ENCODE measurements at places on chromosomes 12 and 14.

DNA sequence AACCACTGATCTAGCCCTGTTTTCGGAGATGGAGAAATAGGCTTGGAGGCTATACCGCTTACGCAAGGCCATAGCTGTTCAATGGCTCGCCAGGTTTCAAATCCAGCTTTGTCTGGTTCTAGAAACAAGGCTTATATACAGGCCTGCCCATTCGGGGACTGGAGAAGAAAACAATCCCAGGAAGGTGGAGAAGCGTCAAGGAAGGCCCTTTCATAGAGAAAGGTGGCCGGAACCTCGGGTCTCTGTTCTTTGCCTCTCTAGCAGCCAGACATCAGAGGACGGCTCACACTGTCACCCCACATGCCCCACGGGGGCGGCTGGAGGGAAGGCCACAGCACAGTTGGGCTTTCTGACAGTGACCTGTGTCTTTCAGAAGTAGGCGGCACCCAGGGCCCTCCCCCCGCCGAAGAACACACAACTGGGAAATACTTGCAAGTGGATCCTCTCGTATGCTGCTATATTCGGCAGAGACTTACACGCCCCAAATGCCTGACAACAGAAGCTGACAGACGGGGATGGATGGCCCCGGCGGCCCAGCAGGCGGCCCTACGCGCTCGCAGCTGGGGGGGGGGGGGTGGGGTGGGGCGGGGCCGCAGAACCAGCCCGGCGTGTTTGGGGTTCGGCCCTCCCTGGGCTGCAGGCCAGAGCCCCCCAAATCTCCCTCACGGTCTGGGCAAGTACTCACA is 4.5 kb upstream of the SETD1B start:
- DNase-seq: no peak

DNA sequence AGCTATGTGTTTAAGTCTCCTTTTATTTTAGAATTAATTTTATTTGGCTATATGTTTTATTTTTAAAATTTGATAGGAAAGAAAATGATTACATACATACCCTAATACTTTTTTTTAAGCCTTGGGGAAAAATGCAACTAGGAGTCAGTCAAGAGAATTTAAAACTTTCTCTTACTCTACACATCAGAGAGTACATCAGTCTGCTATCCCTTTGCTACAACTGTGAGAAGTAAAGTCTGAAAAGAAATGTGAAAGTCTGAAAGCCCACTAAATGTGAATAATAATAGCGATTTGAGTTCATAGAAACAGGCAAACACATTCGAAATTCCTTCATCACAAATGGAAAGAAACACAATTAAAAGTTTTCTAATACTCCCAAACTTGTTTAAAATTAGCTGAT is 95.0 kb downstream of the PTPRQ start:
- no peak for DNase-seq

DNA sequence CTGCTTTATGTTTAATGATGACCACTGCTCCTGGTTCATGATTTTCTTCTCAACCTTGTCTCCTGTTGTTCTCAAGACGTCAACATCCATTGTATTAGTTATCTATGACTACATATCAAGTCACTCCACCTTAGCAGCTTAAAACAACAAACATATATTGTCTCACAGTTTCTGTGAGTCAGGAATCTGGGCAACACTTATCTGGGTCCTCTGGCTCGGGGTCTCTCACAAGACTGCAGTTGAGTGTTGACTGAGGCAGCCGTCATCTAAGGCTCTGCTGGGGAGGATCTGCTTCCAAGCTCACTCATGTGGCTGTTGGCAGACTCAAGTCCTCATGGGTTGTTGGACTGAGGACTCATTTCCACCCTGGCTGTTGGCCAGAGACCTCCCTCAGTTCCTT is 27.3 kb upstream of the FRS2 start:
- DNase-seq: no peak

DNA sequence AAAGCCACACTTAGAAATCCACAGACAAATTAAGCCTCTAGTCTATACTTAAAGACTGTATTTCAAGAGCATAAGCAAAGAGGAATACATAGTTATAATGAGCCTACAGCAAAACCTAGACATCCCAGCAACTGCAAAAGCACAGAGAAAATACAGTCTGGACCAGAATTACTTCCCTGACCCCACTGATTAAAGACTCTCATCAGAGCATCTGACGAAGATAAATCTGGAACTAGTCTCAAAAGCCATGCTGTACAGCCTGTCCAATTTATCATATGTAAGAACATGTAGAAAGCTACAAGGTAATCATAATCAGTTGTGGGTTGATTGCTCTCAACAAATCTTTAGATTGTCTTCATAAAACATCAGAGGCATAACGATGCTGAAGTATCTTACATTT is 285.1 kb upstream of the CAND1 start:
- DNase-seq: no peak

GRCh38 chr12:124419292-124420040 is 124.6 kb downstream of the RFLNA start:
- no peak for DNase-seq

Measured in fibroblast of skin of left biceps (primary cell).